ENCODE measurements at places on chromosomes 16 and 17. TPM values are rescaled to one million over a fixed set of nuclear protein-coding genes. Genes with fewer than 3 reads are reported as not detected.
A peak's percentile ranks its signal among the peaks of the same experiment; 100 is the strongest.

The C16orf89 gene
- not detected for total RNA-seq

The FA2H gene
- not detected for total RNA-seq

- DNase-seq: no peak
- peaks cover 5% of the 10 kb centered on the region for H3K27me3 ChIP-seq
- H3K4me1 ChIP-seq: no peaks in the 10 kb centered on the region
Measured at GRCh38 chr17:32659419-32659842, 172.6 kb downstream of the CDK5R1 start.

- DNase-seq: no peak
- peak overlapping the region; percentile 67 for H3K4me3 ChIP-seq
- peaks cover 53% of the 10 kb centered on the region for H3K4me1 ChIP-seq
- H3K27ac ChIP-seq: no peak overlapping the region
- H3K36me3 ChIP-seq: no peaks in the 10 kb centered on the region
- H3K27me3 ChIP-seq: peaks cover 2% of the 10 kb centered on the region
Measured at GRCh38 chr16:85948616-85949265, 49.8 kb downstream of the IRF8 start.

DNA sequence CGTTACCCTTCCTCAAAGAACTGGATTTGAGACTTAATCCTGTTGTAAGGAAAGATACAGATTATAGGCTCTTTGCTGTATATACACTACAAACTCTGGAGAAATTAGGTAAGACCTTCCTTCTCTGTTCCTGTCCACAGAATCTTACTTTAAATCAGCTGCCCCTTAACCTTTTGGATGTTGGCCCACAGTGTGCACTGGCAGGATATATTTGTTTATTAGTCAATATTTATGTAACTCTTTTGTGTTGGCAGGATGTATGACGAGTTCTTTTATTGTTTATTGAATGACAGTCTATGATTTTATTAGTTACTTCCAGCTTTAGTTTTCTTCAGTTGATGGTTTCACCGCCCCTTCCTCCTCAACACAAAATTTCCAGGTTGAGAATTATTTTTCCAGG, 19.7 kb downstream of the LRRC36 start:
- no peak for DNase-seq
- H3K4me1 ChIP-seq: no peaks in the 10 kb centered on the region
- H3K27ac ChIP-seq: no peak overlapping the region
- H3K27me3 ChIP-seq: no peaks in the 10 kb centered on the region
- H3K4me3 ChIP-seq: no peak overlapping the region
